K562 (cell line): ENCODE measurements at places on chromosomes 13 and 19. TPM values are rescaled to one million over a fixed set of nuclear protein-coding genes. Genes with fewer than 3 reads are reported as not detected.

The TMEM221 gene
- not detected in 2 replicates for total RNA-seq

The PLK5 gene
- total RNA-seq = 0.16 TPM in 1 of 2 replicates, not detected in the other

- no peaks in the 10 kb centered on the region for H3K36me3 ChIP-seq
- no peaks in the 10 kb centered on the region for H3K4me1 ChIP-seq
- peak; percentile 72 for DNase-seq
Measured at GRCh38 chr19:15154002-15154612, 46.7 kb downstream of the NOTCH3 start.

DNA sequence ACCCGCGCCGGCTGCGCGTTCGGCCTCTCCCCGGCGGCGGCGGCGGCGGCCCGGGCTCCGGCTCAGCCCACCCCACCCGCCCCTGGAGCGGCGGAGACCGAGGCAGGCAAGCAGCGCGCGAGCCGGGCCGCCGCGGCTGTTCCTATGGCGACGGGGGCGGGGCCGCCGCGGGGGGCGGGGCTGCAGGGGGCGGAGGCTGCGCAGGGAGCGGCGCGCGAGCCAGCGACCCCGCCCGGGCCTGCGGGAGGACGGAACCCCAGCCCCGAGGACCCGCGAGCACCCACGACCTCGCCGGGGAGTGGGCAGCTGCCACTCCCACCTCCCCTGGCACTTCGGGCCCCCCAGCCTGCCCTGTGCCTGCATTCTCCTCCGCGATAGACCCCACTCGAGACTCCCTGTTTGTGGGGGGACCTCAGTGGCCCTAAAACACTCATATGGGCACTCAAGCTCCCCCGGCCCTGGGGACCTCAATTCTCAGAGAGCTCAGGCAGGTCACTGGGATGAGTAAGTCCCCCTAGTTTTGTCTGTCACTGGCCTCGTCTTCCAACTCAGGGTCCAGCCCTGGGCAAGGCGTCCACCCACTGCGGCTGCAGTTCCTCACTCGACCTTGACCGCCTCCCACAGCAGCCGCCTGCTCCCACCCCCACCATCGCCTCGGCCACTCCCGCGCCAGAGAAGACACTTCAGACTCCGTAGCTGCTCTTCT is at the start of gene CTXN1:
Gene CTXN1 (minus strand): TSS at position 115 of the 706 bp plus-strand sequence. CDS start 597 bp downstream, outside the sequence.
- peak within 1 kb of the TSS; percentile 73 for H3K27ac ChIP-seq
- H3K4me1 ChIP-seq = peaks cover 11% of the 10 kb centered on the region
- H3K4me3 ChIP-seq = peak within 1 kb of the TSS; percentile 48
- H3K27me3 ChIP-seq = no peaks in the 10 kb centered on the region
- H3K36me3 ChIP-seq = peaks cover 47% of the 10 kb centered on the region; the same call in 1 of the 3 replicates

- H3K4me1 ChIP-seq = no peaks in the 10 kb centered on the region
- no peaks in the 10 kb centered on the region for H3K27me3 ChIP-seq
- DNase-seq = peak; percentile 17
- H3K4me3 ChIP-seq = no peak overlapping the region
- H3K36me3 ChIP-seq = no peaks in the 10 kb centered on the region
- H3K27ac ChIP-seq = no peak overlapping the region
Measured at GRCh38 chr13:67147342-67148133, 82.6 kb downstream of the PCDH9 start.

The ZNF418 gene
- total RNA-seq = 0.29 and 0.58 TPM in 2 replicates

The GRK1 gene
- not detected in 2 replicates for total RNA-seq

The FGF9 gene
- total RNA-seq = not detected in 2 replicates

The ZNF541 gene
- 0.04 and 0.16 TPM in 2 replicates for total RNA-seq

The NLRP4 gene
- not detected in 2 replicates for total RNA-seq
